Activated effector memory CD4-positive, alpha-beta T cell treated with anti-CD3 and anti-CD28 coated beads, Interleukin-2, amount 50 U/mL, for 16 hours (primary cell): ENCODE measurements at places on chromosomes 3 and 15.

DNA sequence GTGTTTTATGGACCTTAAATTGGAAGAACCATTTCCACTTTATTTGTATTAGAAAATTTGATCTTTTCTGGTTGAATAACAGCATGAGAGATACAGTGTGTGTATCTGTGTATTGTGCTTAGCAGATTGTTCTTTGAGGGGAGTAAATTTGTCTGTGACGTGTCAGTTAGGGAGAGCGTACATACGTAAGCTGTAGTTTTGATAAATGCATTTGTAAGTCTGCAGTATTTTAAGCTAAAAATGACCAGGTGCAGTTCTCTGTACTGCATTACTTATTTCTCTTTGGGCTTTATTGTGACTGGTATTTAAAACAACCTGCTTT lies 264.8 kb downstream of the ROBO2 start:
- no peak for DNase-seq

DNA sequence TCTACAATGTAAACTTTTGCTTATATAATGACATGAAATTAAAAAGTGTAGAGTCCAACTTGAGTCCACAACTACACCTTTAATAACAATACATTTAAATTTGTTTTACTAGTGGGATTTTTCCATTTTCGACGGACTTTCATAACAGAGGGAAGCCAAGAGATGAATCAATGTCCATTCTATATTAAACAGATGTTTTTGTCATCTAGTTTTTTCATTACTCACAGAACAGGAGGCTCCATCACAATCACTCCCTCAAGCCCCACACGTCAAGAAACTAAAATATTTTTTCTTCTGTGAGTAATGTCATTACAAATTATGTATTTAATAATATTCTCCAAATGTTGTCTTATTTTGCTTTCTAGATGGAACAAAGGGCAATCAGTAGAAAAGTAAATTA lies 932.9 kb downstream of the ROBO1 start:
- no peak for DNase-seq

DNA sequence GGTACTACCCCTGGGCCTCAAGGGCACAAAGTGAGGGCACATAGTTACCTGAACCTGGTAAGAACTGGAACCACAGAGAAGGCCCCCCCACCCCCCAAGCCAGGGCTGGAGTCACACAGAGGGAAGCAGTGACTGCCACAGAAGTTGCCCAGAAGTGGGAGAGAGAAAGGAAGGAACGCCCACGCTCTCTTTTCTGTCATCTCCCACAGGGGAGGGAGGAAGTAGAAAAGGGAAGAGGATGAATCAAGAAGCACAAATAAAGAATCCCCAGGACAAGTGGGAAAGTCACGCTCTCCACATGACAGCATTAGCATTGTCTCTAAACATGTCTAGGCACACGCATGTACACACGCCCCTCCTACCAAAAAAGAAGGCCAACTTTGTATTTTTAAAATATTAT lies 114.7 kb upstream of the FRMD4B start:
- DNase-seq: no peak

DNA sequence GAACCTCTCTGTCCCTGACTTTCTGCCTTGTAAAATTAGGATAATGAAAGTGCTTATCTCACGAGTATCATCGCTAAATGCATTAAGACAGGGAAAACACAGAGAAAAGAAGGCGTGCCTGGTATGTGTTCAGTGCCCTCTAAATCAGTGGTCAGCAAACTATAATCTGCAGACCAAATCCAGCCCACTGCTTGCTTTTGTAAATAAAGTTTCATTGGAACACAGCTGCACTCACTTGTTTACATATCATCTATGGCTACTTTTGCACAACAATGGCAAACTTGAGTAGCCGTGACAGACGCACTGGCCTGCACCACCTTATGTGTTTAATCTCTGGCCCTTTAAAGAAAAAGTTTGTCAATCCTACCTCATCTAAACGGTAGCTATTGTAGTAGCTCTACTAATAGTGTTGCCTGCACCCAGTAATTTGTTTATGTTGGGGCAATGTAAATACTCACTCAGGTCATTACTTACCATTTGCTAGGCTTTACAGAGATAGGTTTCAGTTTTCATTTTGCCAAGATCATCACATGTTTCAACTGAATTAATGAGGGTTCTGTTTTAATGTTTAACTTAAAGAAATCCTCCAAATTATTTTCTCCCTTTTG lies 229.4 kb downstream of the FEZF2 start:
- no peak for DNase-seq

- DNase-seq: no peak
Observed at GRCh38 chr3:141439589-141439988, 47.2 kb upstream of the RASA2 start.

- no peak for DNase-seq
Observed at GRCh38 chr15:93382200-93382820, 293.3 kb upstream of the RGMA start.

GRCh38 chr3:181418233-181418632 lies 293.5 kb upstream of the SOX2 start:
- DNase-seq: no peak

GRCh38 chr3:28905798-28906197 lies 375.1 kb upstream of the RBMS3 start:
- no peak for DNase-seq

DNA sequence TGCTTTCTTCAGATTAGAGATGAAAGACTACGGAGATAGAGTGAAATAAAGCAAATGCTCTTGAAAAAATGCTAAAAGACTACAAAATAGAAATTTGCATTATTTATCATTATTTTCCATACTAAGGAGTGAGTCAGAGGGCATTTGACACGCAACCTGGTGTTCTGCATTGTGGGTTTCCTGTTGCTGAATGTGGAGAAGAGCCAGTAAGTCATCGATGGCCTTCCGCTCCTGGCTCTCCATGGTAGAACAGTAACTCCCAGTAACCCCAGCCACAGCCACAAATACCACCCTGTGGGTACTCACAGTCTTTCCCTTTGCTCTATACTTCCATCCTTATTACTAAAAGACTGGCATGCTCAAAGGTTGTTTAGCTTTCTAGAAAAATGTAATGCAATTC lies 61.5 kb downstream of the CGGBP1 start:
- DNase-seq: peak; percentile 77

- DNase-seq: no peak
Observed at GRCh38 chr3:131541288-131541687, 38.5 kb upstream of the MRPL3 start.

DNA sequence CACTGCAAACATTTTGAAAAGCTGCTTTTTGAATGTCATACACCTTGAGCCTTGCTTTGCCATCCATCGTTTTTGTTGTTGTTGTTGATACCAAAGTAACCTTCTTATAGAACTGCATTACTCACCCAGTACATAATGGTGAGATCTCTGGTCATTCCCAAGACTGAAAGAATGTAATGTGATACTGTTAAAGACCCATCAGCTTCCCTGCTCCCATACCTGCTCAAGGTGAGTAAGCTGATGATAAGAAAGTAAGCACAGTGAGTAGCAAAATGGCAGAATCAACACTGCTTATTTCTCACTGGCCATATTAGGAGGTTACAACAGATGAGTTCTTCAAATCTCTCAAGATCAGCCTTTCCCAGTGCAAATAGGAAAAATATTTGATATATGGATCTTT lies 89.8 kb downstream of the CADPS start:
- DNase-seq: no peak

DNA sequence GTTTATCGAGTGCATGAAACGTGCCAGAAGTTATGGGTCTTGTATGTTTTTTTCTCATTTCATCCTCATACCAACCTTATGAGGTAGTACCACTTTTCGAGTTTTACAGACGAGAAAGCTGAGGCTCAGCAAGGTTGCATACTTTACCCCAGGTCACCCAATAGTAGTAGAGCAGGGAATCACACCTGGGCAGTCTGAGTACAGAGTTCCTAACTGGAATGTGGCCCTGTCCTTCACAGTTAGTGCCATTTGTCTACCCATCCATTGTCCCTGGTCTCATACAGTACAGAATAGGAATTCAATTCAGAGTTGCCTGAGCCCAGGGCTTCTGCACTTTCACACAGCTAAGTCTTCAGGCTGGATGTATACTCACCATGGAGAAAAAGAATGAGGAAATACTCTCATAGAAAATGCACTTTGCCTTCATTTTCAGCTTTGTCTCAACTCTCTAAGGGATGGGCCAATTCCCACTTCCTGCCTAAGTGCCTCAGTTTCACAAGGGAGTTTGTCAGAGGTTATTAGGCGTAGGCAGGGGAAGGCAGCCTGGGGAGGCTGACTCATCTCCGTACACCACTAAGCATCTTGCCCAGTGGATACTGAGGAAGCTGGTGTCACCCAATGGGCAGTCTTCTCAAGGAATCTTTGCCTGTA lies 93.2 kb downstream of the TMEM212 start:
- no peak for DNase-seq

DNA sequence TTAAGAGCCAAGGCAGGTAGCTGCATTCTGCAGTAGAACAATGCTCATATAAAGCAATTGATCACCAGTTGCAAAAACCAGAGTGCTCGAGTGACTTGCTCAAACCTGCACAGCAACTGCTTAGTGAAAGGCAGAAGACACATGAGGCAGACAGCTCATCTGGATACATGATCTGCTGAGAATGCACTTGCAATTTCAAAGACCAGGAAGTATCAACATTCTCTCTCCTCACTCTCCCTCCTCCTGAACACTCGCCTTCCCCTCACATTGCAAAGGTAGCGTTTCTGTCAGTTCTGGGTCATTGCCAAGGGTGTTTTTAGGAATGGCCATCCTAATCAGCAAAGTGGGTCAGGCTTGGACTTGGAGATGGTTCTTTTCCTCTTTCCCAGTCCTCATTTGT lies 61.0 kb downstream of the BFSP2 start:
- DNase-seq: no peak

DNA sequence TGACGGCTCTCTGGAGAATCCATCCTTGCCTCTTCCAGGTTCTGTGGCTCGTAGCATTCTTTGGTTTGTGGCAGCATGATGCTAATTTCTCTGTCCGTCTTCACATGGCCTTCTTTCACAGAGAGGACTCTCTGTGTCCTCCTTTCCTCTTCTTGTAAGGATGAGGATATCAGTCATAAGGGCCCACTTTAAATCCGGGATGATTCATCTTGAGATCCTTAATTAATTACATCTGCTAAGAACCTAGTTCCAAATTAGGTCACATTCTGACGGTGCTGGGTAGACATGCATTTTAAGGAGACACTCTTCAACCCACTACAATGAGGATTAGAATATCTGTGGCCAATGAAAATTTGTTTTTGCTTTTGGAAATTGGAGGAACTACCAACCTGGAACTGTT lies 15.7 kb upstream of the GXYLT2 start:
- no peak for DNase-seq

GRCh38 chr3:42191443-42191747 lies 74.6 kb downstream of the CCK start:
- no peak for DNase-seq

DNA sequence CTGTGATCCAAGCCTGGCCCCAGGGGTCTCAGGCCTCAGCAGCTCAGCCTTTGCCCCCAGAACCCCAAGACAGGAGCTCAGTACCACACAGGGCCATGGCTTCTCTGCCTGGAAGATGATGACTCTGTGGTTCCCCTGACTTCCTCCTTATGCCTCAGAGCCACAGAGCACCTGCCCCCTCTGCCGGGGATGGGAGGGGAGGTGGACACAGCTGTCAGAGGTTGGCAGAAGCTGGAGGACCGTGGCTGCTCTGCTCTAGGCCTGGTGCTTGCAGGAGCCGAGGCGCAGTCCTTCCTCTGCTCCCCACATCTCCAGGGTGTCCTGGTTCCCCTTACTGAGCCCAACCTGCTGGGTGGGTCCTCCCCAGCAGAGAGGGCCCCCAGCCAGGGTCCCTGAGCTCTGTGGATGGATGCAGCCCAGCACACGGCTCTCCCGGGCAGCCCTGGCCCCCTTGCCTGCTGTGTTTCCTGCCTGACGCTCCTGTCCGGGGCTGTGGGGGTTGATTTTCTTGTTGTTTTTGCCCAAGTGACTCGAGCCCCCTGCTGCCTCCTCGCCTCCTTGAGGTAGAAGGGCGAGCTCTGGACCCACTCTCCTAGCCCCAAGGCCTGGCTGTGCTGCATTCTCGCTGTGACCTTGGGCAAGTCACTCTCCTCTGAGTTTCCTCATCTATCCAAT lies 36.6 kb downstream of the PSTPIP1 start:
- peak; percentile 61 for DNase-seq

- DNase-seq: no peak
Observed at GRCh38 chr15:68275165-68275746, 2.3 kb upstream of the FEM1B start.

GRCh38 chr3:126982471-126983175 lies at the start of gene PLXNA1:
PLXNA1 (plus strand) TSS chr3:126983115; CDS start chr3:126988594, 5,479 bp downstream.
- peak; percentile 96 for DNase-seq

DNA sequence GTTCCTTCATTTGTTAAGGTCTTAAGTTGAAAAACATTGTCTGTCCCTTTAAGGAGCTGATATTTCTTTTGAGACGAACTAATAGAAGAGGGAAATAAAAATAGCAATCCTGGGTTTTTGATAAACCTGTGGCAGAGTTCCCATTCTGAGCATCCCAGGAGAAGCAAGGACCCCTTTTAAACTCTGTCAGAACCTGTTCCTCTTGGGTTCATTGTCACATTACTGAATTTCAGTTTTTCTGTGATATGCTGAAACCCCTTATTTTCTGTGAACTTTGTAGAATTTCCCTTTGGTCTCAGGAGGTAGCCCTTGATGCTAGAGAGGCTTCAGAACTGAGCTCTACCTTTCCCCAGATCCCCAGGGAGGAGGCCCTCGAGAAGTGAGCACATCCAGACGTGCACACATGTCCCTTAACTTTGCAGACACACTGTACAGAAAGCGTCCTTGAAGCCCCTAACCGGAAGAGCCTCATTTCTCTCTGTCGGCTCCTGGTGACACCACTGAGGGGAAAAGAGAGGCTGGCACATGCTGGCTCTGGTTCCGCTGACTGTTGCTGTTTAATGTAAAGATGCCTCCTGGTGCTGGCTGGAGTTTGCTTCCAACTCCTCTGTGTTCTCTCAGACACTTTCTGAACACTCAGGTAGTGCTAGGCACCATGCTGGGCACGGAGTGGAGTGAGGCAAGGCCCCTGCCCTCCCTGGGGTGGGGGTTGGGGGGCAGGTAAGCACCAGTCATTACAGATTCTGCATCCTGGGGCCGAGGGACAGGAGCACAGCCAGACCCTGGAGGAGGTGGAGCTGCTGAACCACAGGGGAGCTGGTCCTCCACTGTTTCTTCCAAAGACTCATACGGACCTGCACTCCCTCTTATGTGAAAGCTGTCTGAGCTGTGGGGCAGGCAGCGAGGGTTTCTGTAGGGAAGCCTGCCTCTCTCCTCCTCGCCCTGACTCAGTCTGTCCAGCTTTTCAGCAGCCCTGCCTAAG lies 77.5 kb downstream of the CHDH start:
- no peak for DNase-seq
